ENCODE measurements at places on chromosomes 2 and 18. TPM values are rescaled to one million over a fixed set of nuclear protein-coding genes. Genes with fewer than 3 reads are reported as not detected.

POMC gene
- total RNA-seq = 0.73 TPM

SNTG2 gene
- total RNA-seq = not detected

ABCB6 gene
- 30.9 TPM for total RNA-seq

MFF gene
- total RNA-seq = 84.1 TPM

SLC9A4 gene
- not detected for total RNA-seq

MATN3 gene
- 0.73 TPM for total RNA-seq

EMILIN1 gene
- 51.6 TPM for total RNA-seq

RAB27B gene
- 28.7 TPM for total RNA-seq

CTAGE1 gene
- not detected for total RNA-seq

HSPE1 gene
- total RNA-seq = 90.9 TPM

SH2D6 gene
- total RNA-seq = under 0.01 TPM

KLHL41 gene
- 0.37 TPM for total RNA-seq

HJURP gene
- total RNA-seq = 15.1 TPM

DAW1 gene
- 2.0 TPM for total RNA-seq

TXNDC2 gene
- under 0.01 TPM for total RNA-seq

ANKRD23 gene
- 1.4 TPM for total RNA-seq

PELI1 gene
- total RNA-seq = 4.4 TPM

ACKR3 gene
- 1.2 TPM for total RNA-seq

All from subcutaneous preadipocyte (primary cell).